Smooth muscle cell of trachea (primary cell): ENCODE measurements at places on chromosomes 2 and 18. TPM values are rescaled to one million over a fixed set of nuclear protein-coding genes. Genes with fewer than 3 reads are reported as not detected.

SETBP1 gene
- 3.6 and 6.5 TPM in 2 replicates for total RNA-seq

FN1 gene
- 6,603 and 11,839 TPM in 2 replicates for total RNA-seq

CFAP65 gene
- total RNA-seq: under 0.01 TPM in 1 of 2 replicates, not detected in the other

SLC5A7 gene
- not detected in 2 replicates for total RNA-seq

ALPP gene
- under 0.01 TPM in 1 of 2 replicates, not detected in the other for total RNA-seq

SCYGR4 gene
- not detected in 2 replicates for total RNA-seq

C2orf81 gene
- total RNA-seq: 1.5 and 2.0 TPM in 2 replicates

ARHGAP25 gene
- total RNA-seq: 0.66 and 1.7 TPM in 2 replicates

POMC gene
- total RNA-seq: 0.66 and 3.8 TPM in 2 replicates

GKN2 gene
- not detected in 2 replicates for total RNA-seq

NTSR2 gene
- not detected in 2 replicates for total RNA-seq

C2orf69 gene
- 15.9 and 16.4 TPM in 2 replicates for total RNA-seq

TXNDC2 gene
- total RNA-seq: under 0.01 TPM in 2 replicates

SPATA3 gene
- not detected in 2 replicates for total RNA-seq
